ENCODE measurements at places on chromosomes 12 and 14.
A peak's percentile ranks its signal among the peaks of the same experiment; 100 is the strongest.

- DNase-seq = no peak
Observed at GRCh38 chr12:106841510-106842302, 67.2 kb downstream of the RIC8B start.

- no peak for DNase-seq
Observed at GRCh38 chr12:120662879-120663278, 22.5 kb downstream of the CABP1 start.

GRCh38 chr12:12748044-12748443 lies 30.9 kb downstream of the CDKN1B start:
- no peak for DNase-seq

DNA sequence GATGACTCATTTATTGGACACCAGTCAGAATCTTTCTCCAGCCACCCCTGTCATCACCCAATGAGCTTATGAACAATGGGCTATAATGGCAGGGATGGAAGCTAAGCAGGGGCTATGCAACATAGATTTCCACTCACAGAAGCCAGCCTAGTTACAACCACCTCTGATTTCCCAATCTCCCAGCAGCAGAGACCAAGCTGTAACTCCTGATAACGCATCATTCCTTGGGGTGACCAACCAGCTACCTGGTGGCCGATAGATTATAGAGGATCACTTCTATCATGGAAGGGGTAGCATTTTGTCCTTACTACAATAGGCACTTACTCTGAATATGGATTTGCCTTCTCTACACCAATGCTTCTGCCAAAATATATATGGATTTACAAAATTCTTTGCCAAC lies 302.3 kb upstream of the ATXN7L3B start:
- no peak for DNase-seq

GRCh38 chr14:95353007-95353406 lies 33.3 kb upstream of the CLMN start:
- no peak for DNase-seq

DNA sequence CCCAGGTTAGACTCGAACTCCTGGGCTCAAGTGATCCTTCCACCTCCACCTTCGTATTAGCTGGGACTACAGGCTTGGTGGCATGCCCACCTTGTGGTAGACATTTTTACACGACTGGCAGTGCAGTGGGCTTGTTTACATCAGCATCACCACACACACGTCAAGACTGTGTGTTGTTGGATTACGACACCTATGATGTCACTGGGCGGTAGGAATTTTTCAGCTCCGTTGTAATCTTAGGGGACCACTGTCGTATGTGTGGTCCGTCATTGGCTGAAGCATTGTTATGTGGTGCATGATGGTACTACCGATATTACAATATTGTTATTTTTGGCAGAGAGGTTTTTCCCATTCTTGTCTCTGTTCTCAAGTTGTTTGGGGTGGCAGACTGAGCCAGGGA lies 50.7 kb downstream of the TSPAN9 start:
- DNase-seq = no peak

- DNase-seq = no peak
Observed at GRCh38 chr14:84340938-84341337, 1189.0 kb upstream of the FLRT2 start.

GRCh38 chr14:48584031-48584430 lies 908.6 kb upstream of the MDGA2 start:
- no peak for DNase-seq

DNA sequence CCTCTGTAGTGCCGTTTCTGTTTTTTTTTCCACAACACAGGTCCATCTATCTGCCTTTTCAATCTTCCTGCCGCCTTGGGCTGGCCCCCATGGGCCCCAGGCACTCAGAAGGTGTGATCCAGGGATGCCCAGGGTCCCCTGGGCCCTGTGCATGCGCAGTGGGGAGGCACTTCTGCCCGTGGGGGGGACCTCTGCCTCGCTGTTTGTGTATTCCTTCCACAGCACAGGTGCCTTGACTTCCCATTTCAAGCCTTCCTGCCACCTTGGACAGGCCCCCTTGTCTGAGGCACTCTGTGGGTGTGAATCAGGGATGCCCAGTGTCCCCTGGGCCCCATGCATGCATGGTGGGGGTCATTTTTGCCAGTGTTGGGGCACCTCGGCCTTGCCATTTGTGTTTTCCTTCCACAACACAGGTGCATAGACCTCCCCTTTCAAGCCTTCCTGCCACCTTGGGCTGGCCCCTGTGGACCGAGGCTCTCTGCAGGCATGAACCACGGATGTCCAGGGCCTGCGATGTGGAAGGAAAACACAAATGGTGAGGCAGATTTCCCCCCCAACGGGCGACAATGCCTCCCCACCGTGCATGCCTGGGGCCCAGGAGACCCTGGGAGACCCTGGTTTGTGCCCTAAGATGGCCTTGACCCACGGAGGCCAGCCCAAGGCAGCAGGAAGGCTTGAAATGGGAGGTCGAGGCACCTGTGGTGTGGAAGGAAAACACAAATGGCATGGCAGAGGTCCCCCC lies 366.5 kb downstream of the ALG10 start:
- DNase-seq = no peak

GRCh38 chr14:67068251-67068650 lies 121.0 kb upstream of the GARIN2 start:
- no peak for DNase-seq

- peak; percentile 71 for DNase-seq
Observed at GRCh38 chr12:131511391-131511802, 199.5 kb upstream of the SFSWAP start.

DNA sequence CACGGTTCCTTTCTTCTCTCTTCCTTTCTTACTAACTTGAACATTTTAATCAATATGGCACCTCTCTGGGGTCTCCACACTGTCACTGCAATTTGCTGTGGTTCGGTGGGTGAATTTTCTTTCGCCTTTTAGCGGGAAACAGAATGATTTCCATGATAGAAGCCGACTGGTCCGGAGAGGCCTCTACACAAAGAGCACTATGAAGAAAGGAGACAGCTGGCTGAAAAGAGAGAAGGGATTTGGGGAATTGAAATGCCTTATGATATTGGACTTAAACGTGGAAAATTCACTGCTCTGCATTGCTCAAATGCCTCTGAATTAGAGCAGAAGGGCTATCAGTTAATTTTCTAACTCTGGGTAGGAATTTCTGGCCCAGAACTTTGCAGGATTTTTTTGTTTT lies 55.9 kb downstream of the KCNA5 start:
- DNase-seq = no peak

DNA sequence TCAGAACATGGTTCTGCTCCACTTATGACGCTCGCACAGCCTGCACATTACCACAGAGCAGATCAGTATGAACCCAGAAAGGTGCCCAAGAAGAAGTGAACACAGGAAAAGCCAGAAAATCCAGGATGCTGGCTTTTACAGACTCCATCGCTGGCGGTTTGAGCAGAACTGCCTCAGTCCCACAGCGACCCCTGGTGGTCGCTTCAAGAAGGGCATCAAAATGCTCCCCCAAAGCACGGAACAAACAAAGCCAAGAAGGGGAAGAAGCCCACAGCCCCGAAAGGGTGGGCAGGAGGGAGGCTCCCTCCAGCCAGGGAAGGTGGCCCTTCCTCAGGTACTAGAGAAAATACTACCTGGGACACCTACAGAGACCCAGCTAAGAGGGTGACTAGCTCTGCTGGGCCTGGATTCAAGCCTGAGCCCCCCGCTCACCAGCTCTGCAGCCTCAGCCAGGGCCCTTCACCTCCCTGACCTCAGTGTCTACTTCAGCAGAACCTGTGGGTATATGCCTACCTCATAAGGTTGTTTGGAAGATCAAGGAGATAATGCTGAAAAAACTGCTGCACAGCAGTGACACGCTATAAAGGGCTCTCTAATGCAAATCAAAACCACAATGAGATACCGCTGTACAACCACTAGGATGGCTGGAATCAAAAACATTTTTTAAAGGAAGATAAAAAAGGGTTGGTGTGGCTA lies 98.1 kb downstream of the NCOR2 start:
- DNase-seq = no peak

GRCh38 chr12:100868487-100868886 lies 73.9 kb downstream of the ANO4 start:
- no peak for DNase-seq

GRCh38 chr14:33285902-33286700 lies 347.4 kb downstream of the NPAS3 start:
- no peak for DNase-seq

Measured in stimulated activated CD4-positive, alpha-beta T cell treated with anti-CD3 and anti-CD28 coated beads, Interleukin-1b, Interleukin-23, amount 100 ng/mL, for 48 hours (primary cell).